Stimulated activated CD4-positive, alpha-beta T cell treated with anti-CD3 and anti-CD28 coated beads, TNF-alpha, amount 100 ng/mL, for 24 hours (primary cell): ENCODE measurements at places on chromosomes 6 and 20.

- DNase-seq: no peak
Observed at GRCh38 chr6:15322781-15323536, 77.1 kb downstream of the JARID2 start.

GRCh38 chr6:170035901-170036304 lies 255.0 kb downstream of the DLL1 start:
- no peak for DNase-seq

GRCh38 chr6:37020381-37020780 lies 14.9 kb downstream of the FGD2 start:
- DNase-seq: no peak

DNA sequence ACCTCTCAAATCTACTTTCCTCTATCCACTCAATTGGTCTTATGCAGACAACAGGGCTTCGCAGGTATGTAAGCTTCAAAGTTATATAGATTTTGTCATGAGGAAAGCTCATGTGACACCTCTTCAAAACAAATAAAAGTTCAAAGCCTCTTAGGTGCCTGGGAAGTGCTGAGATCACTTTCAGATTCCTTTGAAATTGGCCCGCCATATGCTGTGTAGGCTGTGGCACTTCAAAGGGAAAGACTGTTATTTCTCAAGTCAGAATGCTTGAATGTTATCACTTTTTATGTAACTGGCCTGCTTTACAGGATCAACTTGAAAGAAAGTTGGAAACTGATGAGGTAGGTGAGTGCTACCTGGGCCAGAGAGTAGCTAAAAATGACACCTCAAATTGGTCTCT lies 67.1 kb upstream of the GFRAL start:
- DNase-seq: no peak

- DNase-seq: no peak
Observed at GRCh38 chr20:17905544-17905943, 63.0 kb downstream of the SNX5 start.

- DNase-seq: no peak
Observed at GRCh38 chr6:168655462-168656152, 214.6 kb downstream of the SMOC2 start.

DNA sequence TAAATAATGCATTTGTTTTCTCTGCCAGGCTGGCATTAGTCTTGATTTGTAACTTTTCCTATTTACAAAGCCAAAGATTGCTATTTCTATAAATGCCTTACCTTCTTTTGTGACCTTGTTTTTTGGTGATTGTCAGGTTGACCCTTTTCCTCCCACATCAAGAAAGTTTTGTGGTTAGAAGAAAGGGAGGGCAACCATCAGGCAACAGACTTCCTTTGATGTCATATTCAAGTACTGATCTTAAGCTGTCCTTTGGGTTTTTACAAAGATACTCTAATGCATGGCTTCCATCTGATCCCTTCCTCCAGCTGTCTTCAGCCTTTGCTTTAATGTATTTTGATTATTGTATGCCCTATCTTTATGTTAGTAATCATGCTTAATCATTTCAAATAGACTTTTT lies 23.9 kb downstream of the RNF217 start:
- DNase-seq: no peak

GRCh38 chr6:84525907-84526306 lies 238.5 kb downstream of the TBX18 start:
- DNase-seq: no peak

DNA sequence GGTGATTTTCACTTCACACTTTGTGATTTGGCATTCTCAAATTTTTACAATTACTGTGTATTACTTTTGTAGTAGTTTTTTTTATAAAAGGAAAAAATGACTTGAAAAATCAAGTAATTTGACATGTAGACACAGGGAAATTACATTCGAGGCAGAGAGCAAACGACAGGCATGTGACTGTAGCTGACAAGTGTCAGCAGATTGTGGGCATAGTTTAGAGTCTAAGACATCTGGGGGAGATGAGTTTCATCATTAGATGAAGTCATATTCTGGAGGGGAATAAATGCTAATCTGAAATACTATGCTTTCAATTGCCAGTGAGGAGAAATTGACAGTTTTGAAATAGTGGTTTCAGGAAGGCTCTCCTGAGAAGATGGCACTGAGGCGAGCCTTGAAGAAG lies 126.0 kb downstream of the MTHFD1L start:
- no peak for DNase-seq

GRCh38 chr20:23278172-23278571 lies 72.4 kb upstream of the NXT1 start:
- DNase-seq: no peak

DNA sequence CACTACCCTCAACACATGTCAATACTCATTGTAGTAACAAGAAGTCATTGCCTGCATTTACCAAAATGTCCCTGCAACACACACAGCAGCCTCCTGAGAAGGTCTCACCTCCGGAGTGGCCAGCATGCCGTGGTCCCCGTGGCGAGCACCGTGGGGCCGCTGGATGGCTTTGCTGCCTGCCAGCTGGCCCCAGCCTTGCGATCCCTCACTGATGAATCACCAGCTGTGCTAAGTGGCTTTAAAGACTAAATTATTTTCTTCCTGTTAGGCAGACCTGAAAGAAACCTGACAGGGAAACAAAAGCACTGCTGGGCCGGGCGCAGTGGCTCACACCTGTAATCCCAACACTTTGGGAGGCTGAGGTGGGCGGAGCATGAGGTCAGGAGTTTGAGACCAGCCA lies 306.7 kb downstream of the CDH4 start:
- DNase-seq: no peak

- no peak for DNase-seq
Observed at GRCh38 chr6:73696966-73697655, 1.1 kb downstream of the CD109 start.

GRCh38 chr6:112258642-112259336 lies 4.4 kb upstream of the LAMA4 start:
- no peak for DNase-seq
